ENCODE measurements at places on chromosomes 6 and 20. TPM values are rescaled to one million over a fixed set of nuclear protein-coding genes. Genes with fewer than 3 reads are reported as not detected.

DNA sequence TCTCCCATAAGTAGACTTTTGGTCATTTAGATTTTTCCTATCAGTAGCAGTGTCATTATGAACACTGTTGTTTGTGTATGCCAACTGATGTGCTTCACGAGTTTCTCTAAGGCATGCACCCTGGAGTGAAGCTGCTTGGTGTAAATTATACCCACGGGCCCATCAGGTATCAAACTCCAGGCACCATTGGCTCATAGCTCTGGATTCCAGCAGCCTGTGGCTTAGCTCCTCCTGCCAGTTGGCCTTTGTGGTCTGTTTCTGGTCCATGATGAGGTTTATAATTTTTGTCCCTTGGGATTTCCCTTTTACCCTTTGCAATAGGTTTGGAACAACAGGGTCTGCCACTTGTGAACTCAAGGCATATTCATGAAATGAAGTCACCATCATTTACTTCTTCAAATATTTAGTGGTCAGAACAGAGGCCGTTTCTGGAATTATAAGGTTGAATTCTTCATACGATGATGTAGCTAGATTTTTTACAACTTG, 350.5 kb downstream of the PRL start:
- ATAC-seq, result no peak

DNA sequence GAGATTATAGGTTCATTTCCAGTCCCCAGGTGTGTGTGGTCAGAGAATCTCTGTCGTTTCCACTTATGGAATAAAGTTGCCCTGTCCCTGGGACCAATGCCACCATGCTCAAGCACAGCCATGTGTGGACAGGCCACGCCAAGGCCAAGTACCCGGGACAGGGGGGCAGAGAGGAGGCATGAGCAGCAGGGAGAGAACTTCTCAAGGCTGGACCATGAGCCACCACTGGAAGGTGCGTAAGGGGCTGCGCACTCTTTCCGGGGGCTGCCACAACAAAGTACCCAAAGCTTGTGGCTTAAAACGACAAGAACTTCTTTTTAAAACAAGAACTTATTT, 209.2 kb upstream of the KCNQ5 start:
- no peak for ATAC-seq

DNA sequence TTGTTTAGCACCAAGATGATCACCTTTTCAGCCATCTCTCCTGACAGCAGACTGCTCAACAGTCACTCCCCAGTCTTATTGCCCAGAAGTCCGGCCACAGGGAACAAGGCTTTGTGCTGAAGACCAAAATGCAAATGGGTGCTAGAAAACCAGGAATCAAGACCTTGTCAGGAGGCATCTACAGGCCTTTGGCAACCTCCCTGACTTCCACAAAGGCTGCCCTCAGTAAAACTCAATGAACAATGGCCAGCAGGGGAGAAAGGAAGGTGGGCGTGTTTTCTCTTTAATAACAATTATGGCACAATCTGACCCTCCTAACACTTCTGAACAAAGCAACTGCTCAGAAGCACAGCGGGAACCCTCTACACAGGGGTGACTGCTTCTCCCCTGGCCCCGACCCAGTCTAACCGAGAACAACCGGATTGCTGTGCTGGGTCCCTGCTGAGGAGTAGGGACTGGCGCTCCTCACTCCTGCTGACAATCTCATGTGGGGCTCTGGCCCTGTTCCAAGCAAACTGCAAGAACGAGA, 41.6 kb downstream of the PLCG1 start:
- no peak for ATAC-seq

Gene AIF1
- 46.4 TPM for total RNA-seq

Gene VSX1
- total RNA-seq, result not detected

Measured in gastroesophageal sphincter (tissue), 4 donors.